Stimulated activated effector memory CD8-positive, alpha-beta T cell treated with anti-CD3 and anti-CD28 coated beads, Interleukin-12 subunit alpha, Interleukin-12 subunit beta, amount 100 ng/mL, for 72 hours (primary cell): ENCODE measurements at places on chromosomes 3 and 15.
A peak's percentile ranks its signal among the peaks of the same experiment; 100 is the strongest.

- DNase-seq, result peak; percentile 71
Measured at GRCh38 chr15:72312605-72313447, 7.1 kb downstream of the CELF6 start.

DNA sequence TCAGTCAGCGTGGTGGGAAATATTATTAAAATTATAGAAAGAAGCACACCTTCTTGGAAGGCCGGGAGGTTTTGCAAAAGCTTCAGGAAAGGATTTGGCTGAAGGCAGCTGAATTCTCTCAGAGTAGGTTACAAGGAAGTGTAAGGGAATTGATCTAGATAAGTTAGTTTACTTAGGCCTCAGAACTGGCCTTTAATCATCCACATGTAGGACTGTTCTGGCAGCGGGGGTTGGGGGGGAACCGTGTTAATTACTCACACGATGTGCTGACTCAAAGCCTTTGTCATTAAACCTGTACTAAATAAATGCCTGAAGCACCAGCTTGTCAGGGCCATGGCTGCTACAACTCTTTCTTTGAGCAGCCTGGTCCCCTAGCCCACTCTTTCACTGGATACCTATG is 12.8 kb downstream of the ASB14 start:
- DNase-seq, result no peak

- no peak for DNase-seq
Measured at GRCh38 chr3:23395115-23395514, 192.0 kb downstream of the UBE2E2 start.

- no peak for DNase-seq
Measured at GRCh38 chr3:95715128-95715527, 1099.3 kb upstream of the EPHA6 start.

DNA sequence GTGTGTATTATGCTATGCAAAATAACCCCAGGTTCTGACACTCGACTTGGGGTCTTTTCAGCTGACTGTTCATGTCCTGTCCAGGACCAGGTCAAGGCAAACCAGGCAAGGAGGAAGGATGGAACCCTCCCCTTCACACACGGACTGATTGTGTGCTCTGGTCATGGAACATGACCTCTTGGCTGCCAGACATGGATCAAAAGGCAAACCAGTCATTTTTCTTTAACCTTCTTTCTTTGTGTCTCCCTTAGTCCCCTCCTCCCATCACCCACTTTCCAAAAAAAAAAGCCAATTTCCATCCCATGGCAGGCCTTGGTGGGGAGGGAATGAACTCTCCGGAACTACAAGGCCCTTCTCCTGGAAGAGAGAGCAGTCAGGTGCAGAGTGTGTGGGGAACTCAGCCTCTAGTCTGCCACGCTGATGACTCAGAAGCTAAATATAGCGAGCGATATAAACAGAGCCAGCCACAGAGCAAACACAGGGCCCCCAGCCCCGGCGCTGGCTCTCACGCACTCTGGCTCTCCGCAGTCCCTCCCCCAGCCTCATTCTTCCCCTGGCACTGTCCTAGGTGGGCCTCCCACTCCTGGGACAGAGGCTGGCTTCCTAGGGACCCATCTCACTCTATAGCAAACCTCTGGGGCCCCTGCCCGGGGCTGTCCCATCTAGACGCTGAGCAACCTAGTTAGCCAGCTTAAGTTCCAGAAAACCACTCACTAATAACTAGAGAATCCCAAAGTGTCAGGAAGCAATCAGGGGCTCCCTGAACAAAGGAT is 10.0 kb downstream of the BMF start:
- peak; percentile 81 for DNase-seq

GRCh38 chr3:62049033-62049432 is 324.3 kb downstream of the FEZF2 start:
- DNase-seq, result no peak

DNA sequence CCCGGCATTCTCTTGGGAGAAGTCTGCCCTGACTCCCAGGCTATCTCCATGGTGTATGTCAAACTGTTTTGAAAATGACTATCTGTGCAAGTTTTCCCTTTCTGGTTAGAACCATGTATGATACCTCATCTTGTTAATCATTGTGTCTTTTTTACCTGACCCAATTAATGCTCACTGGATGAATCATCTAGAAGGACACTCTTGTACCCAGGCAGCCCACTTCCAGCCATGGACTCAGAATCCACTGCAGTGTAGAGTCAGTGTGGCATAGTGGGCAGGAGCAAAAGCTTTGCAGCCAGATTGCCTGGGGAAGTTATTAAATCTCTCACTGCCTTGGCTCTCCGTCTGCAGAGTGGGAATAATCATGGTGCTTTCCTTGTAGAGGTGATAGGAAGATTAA is 1.2 kb downstream of the FAM3D start:
- DNase-seq, result no peak

DNA sequence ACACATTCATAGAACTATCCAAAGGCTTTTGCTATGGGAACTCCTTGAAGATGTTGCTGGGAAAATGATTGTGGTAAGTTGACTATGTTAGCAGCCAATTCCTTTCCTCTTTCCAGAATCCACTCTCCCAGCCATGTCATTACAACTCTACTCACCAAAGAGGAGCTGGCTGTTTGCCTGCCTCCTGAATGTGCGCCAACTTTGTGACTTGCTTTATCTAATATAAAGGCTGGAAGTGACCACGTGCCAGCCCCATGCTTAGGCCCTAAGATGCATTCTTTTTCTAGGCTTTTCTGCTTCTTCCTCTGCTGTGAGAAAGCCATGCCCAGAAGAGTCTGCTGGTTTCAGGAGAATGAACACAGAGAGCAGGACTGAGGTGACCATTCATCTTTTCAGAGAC is 182.2 kb downstream of the GABRB3 start:
- DNase-seq, result no peak
